ENCODE measurements at places on chromosomes 4 and X. TPM values are rescaled to one million over a fixed set of nuclear protein-coding genes. Genes with fewer than 3 reads are reported as not detected.

DNA sequence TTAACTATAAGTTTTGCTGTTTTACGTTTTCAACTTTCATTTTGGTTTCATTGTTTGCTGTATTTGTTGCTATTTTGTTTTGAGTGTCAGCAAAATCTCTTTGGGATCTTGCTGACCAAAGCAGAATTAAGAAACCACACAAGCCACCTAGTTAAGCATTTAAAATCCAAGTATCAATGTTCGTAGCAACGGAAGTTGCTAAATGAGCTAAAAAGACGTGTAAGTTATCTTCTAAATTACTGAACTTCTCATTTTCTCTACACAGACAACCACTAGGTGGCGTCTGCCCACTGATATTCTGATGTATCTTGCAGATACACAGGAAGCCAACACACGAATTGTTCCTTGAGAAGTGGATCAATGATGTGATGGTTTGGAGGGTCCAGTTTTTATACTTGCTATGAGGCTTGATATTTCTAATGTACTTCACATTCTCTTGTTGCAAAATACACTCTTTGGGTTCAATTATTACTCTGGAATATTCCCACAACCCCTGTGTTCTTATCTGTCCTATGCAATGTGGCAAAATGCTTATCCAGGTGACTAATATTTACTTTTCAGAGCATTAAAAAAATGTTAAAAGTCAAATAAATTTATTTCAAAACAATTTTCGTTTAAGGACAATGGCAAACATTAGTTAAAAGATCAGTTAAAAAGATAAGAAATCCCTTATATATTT lies 250.5 kb downstream of the TECRL start:
- no peak for DNase-seq

DNA sequence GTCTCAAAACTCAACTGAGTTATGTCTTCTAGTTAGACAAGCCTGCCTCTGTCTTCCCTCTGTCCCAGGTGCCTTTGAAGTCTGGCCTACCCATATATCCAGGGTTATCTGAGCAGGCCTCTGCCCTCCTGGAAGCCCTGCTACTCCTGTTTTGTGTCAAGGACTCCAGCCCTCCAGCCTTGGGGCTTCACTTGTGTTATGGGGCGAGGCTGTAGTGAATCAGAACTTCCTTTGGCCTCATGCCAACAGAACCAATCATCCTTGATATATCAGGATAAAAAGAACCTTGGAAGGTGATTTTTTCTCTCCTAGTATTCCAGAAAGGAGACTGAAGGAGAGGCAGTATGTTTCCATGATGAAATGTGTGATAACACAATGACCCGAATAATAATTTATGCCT lies 8.9 kb upstream of the ADGRG4 start:
- DNase-seq = no peak

DNA sequence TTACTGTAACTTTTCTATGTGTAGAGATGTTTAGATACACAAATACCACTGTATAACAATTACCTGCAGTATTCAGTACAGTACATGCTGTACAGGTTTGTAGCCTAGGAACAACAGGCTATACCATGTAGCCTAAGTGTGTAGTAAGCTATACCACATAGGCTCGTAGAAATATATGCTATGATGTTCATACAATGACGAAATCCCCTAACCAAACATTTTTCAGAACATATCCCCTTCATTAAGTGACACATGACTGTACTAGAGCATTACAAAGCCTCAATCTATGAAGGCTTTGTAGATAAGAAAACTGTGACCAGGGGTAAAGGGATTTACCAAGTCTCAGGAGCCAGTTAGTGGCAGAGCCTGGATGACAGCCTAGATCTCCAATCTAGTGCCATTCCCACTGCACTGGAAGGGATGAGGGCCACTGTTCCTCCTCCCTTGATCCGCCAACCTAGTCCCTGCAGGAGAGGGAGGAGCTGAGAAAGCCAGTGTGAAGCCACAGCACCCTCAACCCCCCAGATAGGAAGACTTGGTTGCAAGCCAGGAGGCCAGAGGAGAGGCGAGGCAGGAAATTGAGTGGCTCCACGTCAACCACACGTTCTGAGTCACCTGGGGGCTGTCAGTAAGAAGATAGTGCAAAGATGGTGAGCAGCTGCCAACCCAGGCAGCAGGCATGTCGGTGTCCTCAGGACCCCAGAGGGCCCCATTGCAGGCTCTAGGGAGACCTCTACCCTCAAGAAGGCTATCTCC lies 227.7 kb downstream of the BCOR start:
- no peak for DNase-seq

The HSD17B10 gene
- 12.6 TPM for total RNA-seq

The SPARCL1 gene
- 1,777 TPM for total RNA-seq
